ENCODE measurements at places on chromosomes 4 and X.

DNA sequence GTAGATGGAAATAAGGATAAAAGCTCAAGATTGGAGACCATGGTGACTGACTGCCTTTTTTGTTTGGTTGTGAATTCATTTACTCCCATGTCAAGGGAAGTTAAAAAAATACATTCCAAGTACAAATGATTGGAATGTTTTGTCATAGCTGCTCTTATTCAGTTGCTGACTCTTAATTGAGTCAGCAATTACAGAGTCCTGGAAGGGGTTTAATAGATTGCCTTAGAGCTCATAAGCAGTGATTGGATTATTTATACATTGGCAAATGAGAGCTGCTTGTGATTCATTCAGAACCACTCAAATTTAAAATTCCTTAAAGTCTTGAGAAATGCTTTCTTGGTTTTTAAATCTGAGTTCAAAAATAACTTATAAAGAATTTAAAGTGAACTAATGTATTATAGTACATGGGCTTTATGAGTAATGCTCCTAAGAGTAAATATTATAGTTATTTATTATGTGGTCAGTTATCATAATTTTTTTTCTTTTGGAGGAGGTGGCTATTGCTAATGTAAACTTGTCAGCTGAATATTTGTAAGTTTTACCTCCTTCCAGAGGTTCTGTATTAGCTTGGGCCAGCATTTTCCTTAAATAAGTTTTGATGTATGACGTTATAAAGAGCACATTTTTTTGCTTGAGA, 13.6 kb downstream of the JADE1 start:
- peak; percentile 94 for DNase-seq

- peak; percentile 25 for DNase-seq
Measured at GRCh38 chr4:16026160-16026761, 57.6 kb downstream of the PROM1 start.

GRCh38 chr4:94588896-94589693, 137.4 kb downstream of the PDLIM5 start:
- DNase-seq, result peak; percentile 43

GRCh38 chr4:126957556-126957955, 675.2 kb upstream of the INTU start:
- DNase-seq, result peak; percentile 14

GRCh38 chr4:54082168-54082567, 17.8 kb upstream of the CHIC2 start:
- peak; percentile 93 for DNase-seq

GRCh38 chr4:153115322-153116290, 88.6 kb upstream of the TRIM2 start:
- peak; percentile 73 for DNase-seq

DNA sequence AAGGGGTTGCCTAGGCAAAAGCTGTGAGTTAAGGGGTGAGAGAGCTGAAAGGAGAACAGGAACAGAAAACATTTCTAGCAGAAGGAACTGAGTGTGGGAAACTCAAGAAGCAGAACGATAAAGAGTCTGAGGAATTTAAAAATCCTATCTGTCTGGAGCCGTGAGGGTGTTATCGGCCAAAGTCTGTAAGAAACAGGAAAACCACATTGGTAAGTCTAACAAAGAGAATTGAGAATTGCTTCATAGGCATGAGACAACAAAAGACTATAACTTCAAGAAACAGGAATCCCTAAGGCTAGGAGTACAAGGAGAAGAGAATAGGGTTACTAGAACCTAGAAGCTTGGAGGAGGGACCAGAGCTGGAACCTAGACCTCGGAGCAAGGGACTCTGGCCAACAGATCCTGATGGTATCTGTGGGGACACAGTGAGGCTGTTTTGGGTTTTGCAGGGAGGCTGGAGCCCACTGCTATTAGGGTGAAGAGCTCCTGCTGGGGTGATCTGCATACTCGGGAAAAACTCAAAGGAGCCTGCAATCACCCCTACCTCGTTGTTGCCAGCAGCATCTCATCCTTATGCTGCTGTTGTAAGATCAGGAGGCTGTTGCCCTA, 175.6 kb downstream of the FBXO8 start:
- no peak for DNase-seq

- DNase-seq, result no peak
Measured at GRCh38 chrX:110012818-110013485, 10.0 kb downstream of the TMEM164 start.

GRCh38 chr4:119041951-119042560, 93.6 kb upstream of the MYOZ2 start:
- DNase-seq, result peak; percentile 59

DNA sequence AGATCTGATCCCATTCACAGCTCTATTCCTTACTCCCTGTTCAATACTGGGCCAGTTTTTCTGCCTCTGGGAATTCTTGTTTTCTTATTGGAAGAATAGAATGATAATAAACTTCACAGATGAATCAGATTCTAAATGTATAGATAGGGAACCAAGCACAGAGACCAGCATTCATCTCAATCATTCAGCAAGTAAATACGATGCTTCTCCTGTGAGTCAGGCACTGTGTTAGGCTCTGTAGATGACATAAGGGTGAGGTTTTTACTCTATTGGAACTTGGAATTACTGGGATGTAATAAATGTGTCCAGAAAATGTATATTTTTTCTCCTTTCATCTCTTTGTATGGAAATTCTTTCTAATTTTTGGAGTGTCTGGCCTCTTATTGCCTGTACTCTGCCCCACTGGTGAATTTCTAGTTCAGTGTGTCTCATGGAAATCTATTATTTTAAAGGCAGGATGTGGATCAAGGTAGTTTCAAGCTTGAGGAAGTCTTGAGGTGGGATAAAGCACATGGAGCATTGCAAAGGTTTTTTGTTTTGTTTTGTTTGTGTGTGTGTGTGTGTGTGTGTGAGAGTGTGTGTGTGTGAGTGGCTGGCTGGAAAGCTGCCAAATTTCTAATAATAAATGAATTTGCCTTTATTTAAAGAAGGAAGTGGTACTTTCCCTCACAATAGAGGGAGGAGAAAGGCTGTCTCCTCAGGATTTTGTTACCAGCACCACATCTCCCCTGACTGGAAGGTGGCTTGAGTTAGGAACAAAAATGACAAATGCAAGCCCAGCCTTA, 117.9 kb upstream of the HS3ST1 start:
- no peak for DNase-seq

- DNase-seq, result peak; percentile 23
Measured at GRCh38 chr4:125315576-125316400, 1.0 kb downstream of the FAT4 start.

- no peak for DNase-seq
Measured at GRCh38 chrX:681989-682388, 51.4 kb downstream of the SHOX start.

DNA sequence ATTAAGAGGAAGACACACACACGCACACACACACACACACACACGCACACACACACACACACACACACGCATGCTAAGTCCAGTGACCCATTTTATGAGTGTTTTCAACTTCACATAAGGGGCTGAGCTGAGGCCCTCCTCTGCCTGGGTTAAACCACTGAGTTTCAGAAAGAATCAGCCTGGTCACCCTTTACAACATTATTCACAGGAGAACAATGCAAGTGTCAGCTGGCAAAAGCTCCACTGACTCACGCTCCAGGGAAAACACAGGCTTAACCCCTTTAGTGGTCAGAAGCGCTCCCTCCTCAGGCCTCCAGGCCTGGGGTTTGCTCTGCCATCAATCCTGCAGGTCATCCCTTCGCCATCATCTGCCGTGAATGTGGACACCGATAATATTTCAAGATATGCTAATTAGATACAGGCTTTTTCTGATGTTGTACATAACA, 46.9 kb downstream of the ACOX3 start:
- DNase-seq, result peak; percentile 94

DNA sequence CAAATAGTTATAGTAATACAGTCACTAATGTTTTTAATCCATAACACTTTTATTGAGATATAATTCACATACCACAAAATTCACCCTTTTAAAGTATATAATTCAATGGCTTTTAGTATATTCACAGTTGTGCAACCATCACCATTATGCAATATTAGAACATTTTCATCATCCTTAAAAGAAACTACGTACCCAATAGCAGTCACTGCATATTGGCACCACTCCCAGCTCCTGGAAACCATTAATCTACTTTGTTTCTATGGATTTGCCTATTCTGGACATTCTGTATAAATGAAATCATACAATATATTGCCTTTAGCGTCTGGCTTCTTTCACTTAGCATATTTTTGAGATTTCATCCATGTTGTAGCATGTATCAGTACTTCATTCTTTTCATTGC, 99.3 kb downstream of the AMMECR1 start:
- peak; percentile 67 for DNase-seq

DNA sequence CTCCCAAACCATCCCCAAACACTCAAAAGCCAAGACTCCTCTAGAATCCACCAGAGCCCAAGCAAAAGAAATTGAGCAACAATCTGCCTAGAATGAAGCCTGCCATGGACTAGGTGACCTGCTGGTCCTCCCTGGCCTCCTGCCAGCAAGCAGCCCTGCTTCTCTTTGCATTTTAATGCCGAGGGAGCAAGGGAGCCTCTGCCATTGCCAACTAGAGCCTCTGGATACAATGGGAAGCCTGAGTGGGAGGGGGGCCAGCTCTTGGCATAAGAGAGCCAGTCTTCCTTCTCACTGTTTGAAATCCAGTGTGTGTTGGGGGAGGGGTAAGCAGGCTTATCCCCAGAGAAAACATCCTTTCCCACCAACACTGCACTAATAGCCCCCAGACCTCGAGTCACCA, 1.5 kb upstream of the GDPD2 start:
- DNase-seq, result no peak

- DNase-seq, result no peak
Measured at GRCh38 chr4:2251795-2252529, 9.9 kb downstream of the MXD4 start.

DNA sequence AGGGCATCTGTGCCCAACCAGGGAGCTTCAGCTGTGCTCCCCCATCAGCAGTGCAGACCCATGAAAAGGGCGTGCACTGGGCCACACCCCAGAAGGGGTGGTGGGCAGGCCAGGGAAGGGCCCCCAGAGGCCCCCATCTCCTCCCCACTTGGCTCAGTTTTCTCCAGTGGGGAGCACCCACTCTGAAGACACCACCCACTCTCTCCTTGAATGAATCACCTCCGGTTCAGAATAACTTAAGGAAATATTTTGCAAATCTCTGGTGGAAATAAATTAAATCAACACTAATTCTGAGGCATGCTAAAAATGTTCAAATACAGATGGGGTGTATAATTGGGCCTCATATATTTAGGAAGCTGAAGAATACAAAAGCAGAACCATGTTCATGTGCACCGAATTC, 41.3 kb upstream of the PPP2R2C start:
- DNase-seq, result no peak

- peak; percentile 17 for DNase-seq
Measured at GRCh38 chr4:18689308-18690115, 668.0 kb upstream of the LCORL start.
